Ureter (tissue), 1 donor: ENCODE measurements at places on chromosomes 7 and 10. TPM values are rescaled to one million over a fixed set of nuclear protein-coding genes. Genes with fewer than 3 reads are reported as not detected.

GRCh38 chr10:62900829-62901571 is 84.8 kb upstream of the EGR2 start:
- DNase-seq: no peak

- DNase-seq: no peak
These were observed 13.1 kb downstream of the DNAJC1 start for GRCh38 chr10:21990449-21990848.

DNA sequence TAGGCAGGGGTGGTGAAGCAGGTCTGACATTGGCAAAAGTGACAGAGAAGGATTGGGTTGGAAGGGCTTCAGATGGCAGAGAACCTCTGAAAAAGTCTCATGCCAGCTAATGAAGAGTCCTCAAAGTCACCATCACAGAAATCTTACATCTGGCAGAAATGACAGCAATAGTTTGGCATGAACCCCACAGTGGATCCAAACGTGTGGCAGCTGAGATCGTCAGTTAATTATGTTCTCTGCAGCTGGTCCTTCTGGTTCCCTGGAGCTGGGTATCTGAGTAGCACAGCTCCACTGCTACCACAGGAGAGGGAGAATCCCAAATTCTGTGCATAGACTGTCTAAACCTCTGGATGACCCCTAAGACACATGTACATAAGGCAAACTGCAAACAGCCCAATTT is 73.4 kb downstream of the ALOX5 start:
- DNase-seq: no peak

GRCh38 chr10:15361131-15361530 is 10.0 kb downstream of the FAM171A1 start:
- DNase-seq: no peak

DNA sequence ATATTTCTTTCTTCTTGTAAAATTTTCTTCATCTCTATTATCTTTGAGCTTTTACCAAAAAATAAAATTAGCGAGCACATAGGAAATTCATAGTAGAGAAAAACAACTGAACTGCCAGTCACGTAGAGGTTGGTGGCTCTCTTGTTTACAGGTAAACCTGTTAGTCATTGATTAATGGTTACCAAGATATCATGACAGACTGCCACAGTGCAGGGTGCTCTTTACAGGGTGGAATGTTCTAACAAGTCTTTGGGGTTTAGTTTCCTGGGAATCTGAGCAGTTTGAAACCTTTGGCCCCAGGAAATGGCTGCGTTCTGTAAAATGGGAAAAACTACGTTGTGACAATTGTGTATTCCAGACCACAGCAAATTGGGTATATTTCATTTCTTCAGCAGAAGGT is 407.3 kb upstream of the ADARB2 start:
- no peak for DNase-seq

- DNase-seq: no peak
These were observed 6.7 kb downstream of the IFIT5 start for GRCh38 chr10:89421018-89421476.

DNA sequence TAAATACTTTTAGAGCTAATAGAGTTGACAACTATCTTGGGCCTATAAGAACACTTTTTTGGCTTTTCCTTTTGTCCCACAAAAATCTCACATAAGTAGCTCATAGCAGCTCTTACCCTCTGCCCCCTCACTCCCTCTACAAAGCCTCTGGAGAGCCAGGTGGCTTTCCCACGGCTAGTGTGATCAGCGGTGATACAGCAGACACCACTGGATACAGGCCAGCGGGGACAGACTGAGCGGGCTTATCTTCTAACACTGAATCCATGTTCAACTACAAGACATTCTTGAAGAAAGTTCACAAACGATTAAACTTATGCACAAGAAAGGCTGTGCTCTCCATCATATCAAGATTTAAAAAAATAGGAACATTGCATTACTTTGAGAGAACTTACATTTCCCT is 377.2 kb downstream of the PARD3 start:
- no peak for DNase-seq

DNA sequence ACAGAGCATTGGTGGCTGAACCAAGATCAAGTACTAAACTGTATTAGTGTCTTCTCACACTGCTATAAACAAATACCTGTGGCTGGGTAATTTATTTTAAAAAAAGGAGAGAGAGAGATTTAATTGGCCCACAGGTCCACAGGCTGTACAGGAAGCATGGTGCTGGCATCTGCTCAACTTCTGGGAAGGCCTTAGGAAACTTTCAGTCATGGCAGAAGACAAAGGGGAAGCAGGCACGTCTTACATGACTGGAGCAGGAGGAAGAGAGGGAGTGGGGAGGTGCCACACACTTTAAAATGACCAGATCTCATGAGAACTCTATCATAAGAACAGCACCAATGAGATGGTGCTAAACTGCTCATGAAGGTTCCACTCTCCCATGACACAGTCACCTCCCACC is 95.2 kb upstream of the JCAD start:
- no peak for DNase-seq

The CYP3A5 gene
- total RNA-seq: 104 TPM
